Tibial nerve (tissue), 4 donors: ENCODE measurements at places on chromosomes 12 and 14.

DNA sequence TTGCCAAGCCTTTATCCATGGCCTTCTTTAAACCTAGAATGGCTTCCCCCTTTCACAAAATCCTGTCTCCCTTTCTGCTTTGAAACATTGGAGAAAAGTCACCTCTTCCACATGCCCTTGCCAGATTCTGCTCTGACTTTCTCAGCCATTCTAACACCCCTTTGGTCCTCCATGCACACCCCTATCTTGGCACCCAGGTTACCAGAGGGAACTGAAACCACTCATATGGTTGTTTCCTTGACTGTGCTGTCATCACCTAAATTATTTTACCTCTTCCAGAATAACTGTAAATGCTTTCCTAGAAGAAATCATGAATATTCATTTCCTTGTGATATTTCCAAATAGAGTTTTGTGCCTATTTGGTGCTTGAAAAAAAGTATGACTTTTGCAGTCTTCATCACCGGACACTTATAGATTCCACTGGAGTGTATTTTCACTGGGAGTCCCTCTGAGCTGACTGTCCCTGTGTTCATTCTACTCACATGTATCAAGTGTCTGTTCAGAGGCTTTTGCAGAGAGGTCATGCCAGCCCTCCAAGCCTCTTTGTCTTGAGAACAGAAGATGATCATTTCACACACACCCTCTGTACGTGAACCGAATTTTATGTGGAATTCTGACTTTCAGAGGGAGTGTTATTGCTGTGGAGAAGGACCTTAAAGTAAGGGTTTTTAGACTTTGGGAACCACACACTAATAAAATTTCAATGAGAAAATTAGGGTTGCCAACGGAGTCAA is 74.1 kb downstream of the PLXNC1 start:
- no peak for DNase-seq

GRCh38 chr12:111788178-111788654 is 21.5 kb downstream of the ALDH2 start:
- DNase-seq: no peak

DNA sequence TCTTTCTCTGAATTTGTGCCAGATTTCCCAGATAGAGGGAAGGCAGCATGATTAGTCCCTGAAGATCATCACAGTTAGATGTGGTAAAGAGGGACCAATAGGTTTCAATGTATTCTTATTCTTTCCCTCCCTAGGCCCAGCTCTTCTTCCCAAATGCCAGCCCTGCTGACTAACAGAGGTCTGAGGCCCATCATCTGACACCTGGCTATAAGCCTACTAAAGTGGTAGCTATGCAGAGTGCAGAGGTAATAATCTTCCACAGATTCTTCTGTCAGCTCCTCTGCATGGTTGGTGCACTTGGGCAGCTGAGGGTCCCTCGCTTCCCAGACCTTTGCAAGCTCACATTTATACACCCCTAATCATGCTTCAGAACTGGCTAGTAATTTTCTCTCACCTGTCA is 63.7 kb upstream of the PZP start:
- DNase-seq: no peak

DNA sequence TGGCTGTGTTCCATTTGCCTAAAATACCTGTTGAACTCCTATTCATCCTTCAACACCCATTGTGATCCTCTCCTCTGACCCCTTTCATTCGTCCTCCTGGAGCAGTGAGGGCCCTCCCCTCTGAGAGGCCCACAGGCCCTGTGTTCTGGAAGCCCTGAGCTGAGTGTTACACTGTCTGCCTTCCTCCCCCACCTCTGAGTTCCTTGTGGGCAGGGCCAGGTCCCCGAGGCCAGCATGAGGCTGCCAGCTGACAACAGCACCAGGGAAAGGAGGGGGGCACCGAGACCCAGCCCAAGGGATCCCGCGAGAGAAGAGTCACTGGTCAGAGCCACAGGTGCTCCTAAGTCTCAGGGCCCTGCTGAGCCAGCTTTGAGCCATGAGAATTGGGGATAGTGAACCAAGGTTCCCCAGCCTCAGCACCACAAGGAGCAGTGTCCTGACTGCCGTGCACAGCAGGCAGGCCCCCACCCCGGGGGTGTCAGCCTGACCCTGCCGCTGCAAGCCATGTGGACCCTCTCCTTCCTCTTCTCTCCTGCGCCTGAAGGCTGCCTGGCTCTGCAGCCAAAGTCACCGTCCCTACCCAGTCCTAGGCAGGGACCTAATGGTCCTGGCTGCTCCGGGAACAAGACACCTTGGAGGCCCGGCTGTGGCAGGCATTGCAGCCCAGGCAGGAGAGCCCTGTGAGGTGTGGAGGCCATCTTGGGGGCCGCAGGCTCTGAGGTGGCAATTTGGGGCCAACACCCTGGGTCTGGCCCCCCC is 52.5 kb downstream of the BEGAIN start:
- peak; percentile 9 for DNase-seq

GRCh38 chr14:83707056-83707455 is 1822.9 kb upstream of the FLRT2 start:
- DNase-seq: no peak
